ENCODE measurements at places on chromosomes 6 and 20. TPM values are rescaled to one million over a fixed set of nuclear protein-coding genes. Genes with fewer than 3 reads are reported as not detected.

- no peak for DNase-seq
These were observed 130.9 kb downstream of the RFPL4B start for GRCh38 chr6:112478036-112478435.

DNA sequence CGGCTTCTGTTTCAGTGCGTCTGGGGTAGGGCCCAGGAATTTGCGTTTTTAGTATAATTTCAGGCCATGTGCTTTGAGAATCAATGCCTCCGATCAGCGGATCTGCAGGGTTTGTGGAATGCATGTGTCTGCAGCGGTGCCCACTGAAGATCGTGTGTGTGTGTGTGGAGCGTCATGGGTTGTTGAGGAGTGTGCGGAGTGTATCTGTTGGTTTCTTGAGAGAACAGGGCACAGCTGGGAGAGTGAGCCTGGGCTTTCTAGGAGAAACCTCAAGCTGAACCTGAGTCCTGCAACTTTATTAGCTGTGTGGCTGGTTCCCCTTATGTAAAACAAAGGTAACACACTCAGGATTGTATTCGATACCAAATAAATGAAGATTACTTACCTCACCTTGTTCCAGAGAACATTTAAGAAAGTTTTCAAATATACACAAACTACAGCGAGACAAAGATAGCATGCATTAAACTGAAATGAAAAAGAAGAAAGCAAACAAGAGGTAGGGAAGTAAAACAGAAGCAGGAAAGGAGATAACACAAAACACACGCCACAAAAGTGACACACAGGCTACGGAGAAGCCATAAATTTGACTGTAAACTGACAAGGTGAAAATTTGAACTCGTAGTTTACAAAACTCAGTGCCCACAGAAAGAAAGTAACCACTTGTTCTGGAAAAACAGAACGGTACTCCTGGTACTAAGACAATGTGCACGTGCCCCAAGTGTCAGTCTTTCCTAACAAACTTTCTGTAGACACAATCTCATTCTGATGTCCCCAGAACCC is 28.8 kb downstream of the PDE10A start:
- peak; percentile 47 for DNase-seq

DNA sequence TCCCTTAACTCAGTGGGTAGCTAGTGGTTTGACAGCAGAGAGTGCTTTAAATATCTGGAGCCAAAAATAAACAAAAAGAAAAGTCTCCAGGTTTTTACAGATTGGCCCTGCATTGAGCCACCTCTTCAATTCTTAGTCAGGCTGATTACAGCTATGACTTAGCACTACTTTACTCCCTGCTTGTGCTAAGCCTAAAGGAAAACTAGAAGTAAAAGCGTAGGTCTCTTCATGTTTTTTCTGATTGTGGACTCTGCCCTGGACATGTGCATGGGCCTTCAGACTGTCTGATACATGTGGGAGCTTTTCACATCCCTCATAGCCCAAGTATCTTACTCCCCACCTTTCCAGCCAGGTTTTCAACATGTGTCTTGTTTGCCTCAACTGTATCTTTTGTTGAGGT is 33.3 kb downstream of the KPNA5 start:
- no peak for DNase-seq

Gene B4GALT5
- 17.5 TPM for total RNA-seq

DNA sequence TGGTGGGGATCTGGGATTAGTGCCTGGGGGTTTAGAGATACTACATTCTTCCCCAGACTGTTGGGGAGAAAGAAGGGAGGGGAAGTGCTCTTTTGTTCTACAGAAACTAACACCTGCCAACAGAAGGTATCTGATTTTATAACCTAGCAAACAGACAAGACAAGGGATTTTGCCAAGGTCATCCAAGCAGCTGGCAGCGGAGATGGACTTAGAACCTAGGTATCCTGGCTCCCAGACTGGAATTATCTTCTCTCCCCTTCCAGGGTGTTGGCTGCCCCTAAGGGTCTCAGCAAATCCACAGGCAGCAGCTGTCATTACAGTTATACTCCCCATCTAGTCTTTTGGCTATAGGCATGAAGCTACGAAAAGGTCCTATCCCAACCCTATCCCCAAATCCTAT is 8.4 kb downstream of the SDC4 start:
- no peak for DNase-seq

GRCh38 chr6:46468403-46469010 is 22.7 kb downstream of the RCAN2 start:
- no peak for DNase-seq

Gene EDN1
- 20.9 TPM for total RNA-seq

- no peak for DNase-seq
These were observed 8.1 kb upstream of the HSP90AB1 start for GRCh38 chr6:44238687-44239350.

Gene TRDN
- total RNA-seq: 0.18 TPM

GRCh38 chr6:49541210-49541724 is 9.2 kb upstream of the C6orf141 start:
- DNase-seq: peak; percentile 23

Measured in stomach (tissue), 19 donors.